HuH-7 (cell line): ENCODE measurements at places on chromosomes 16 and 17.

- DNase-seq: peak; percentile 65
These were observed 471 bp downstream of the PARD6A start for GRCh38 chr16:67661101-67661761.

- no peak for DNase-seq
These were observed at the start of gene KRT36 for GRCh38 chr17:41489531-41489930. Gene KRT36 (minus strand): TSS chr17:41489910. CDS start chr17:41489864, 46 bp downstream.

- DNase-seq: no peak
These were observed 962.8 kb downstream of the CDH11 start for GRCh38 chr16:64158941-64159588.

DNA sequence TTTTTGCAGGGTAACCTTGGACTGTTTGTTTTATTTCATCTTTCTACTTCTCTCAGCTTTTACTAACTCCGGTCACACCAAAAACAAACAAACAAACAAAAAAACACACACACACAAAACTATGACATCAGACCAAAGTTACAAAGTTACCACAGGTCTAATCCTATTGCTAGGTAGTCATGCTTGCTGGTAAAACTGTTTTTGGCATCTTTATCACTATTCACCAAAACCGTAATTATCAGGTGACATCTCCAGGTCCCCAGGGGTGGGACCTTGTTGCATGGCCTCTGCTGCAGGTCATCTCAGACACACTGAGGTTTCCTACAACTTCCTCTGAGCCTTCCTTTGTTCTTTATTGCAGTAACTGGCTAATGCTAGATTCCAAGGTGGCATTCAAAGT lies 162.3 kb downstream of the ABCA8 start:
- DNase-seq: no peak

GRCh38 chr17:78568494-78569115 lies 8.6 kb downstream of the DNAH17 start:
- no peak for DNase-seq
